ENCODE measurements at places on chromosomes 11 and 22.

GRCh38 chr11:45537614-45538013 lies 127.8 kb downstream of the CHST1 start:
- H3K4me3 ChIP-seq = no peak overlapping the region
- no peak overlapping the region for H3K27ac ChIP-seq
- DNase-seq = no peak
- no peaks in the 10 kb centered on the region for H3K4me1 ChIP-seq
- H3K27me3 ChIP-seq = peaks cover 19% of the 10 kb centered on the region

- no peaks in the 10 kb centered on the region for H3K36me3 ChIP-seq
- peaks cover 6% of the 10 kb centered on the region for H3K4me1 ChIP-seq
- H3K27me3 ChIP-seq = peaks cover 37% of the 10 kb centered on the region
- no peak for DNase-seq
- H3K27ac ChIP-seq = no peak overlapping the region
Observed at GRCh38 chr11:2482745-2483144, 37.9 kb downstream of the KCNQ1 start.

- no peaks in the 10 kb centered on the region for H3K4me1 ChIP-seq
- no peaks in the 10 kb centered on the region for H3K27me3 ChIP-seq
- no peak overlapping the region for H3K27ac ChIP-seq
- DNase-seq = no peak
- no peak overlapping the region for H3K4me3 ChIP-seq
- no peaks in the 10 kb centered on the region for H3K36me3 ChIP-seq
Observed at GRCh38 chr11:94279996-94280395, 24.4 kb upstream of the IZUMO1R start.

- H3K4me1 ChIP-seq = peaks cover 7% of the 10 kb centered on the region
- no peak for DNase-seq
- no peak overlapping the region for H3K27ac ChIP-seq
- H3K27me3 ChIP-seq = no peaks in the 10 kb centered on the region
Observed at GRCh38 chr11:109237636-109238035, 184.4 kb upstream of the C11orf87 start.

All from suprapubic skin (tissue), 4 donors.